ENCODE measurements at places on chromosomes 3 and 15.

DNA sequence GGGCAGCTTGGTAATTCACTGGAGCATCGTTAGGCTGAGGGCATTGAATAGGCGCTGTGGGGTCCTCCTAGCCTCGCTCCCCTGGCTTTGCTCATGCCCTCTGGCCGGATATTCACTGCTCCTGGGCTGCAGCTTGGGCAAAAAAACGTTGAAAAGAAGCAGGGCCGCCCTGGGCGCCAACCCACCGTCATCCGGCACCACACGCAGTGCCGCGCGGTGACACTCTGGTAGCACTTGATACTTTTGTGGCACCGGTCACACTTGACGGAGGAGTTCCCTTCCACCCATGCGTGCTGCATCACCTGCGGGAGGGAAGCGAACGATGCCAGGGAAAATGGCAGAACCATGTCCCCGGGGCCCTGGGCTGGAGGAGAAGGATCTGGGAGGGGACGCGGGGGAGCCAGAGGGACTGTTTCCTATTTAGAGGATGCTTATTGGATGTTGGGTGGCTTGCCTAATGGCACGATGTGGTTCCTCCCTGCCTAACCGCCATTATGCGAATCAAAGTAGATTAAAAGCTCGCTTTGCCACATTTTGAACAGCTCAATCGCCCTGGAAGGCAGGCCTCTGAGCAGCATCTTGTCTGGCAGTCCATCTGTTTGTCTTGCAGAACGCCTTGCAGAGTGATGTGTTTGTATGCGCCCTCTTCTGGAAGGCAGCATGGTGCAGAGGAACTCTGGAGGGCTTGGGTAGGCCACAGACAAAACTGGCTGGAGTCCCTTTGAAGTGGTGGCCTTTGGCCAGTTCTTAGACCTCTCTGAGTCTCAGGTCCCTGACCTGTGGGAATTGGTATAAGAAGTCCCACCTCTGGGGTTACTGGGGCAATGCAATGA, 93.2 kb downstream of the DGKG start:
- no peak for DNase-seq

- DNase-seq = no peak
These were observed 300.4 kb downstream of the RBMS3 start for GRCh38 chr3:29581311-29581710.

GRCh38 chr15:27622371-27622770, 476.7 kb downstream of the OCA2 start:
- no peak for DNase-seq

- DNase-seq = no peak
These were observed 7.6 kb upstream of the ISL2 start for GRCh38 chr15:76328958-76329357.

DNA sequence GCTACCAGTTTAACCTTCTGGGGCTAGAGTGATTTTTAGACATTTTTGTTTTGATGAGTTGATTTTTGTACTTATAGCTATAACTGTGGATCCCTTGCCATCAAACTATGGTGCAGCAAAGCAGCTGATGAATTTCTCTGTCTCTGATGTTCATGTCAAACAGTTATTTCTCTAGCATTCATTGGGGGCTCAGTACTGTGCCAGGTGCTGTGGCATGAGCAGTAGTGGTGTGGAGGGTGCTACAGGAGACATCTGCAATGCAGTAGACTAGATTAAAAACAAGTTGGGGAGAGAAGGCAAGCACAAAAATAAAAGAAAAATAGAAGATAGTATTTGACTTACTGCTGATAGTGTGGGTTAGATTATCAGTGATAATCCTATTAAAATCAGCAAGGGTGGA, 95.3 kb downstream of the AKAP13 start:
- DNase-seq = no peak

DNA sequence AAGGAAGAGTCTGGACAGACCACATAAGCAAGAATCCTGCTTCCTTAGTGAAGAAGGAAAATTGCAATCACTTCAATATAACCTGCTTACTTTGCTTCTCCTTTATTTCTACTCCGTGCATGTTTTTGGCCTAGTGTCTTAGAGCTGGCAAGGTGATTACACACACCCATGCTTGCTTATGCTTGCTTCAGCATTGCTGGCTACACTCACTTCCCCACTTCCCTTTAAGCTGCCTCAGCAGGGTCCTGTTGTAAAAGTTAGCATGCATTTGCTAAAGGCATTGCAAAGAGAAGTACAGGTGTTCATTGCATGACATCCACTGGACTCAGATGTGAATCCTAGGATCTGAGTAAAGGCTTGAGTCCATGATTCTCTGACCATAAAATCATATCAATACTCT, 47.5 kb upstream of the STT3B start:
- DNase-seq = no peak

DNA sequence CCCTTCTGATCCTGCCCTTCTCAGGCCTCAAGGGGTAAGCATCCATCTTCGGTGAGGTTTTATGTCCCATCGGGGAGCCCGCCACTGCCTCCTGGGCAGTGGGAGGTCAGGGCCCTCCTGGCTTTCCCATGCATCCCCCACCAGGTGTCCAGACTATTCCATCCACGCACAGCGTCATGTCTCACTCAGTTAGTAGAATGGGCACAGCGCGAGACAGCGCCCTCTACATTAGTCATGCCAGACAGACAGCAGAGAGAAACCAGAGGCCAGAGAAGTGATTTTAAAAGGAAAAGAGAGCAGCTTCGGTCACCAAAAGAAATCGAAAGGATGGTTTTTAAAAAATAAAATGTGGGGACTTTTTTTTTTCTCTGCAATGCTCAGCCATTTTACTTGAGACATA, 49.8 kb downstream of the ZDHHC3 start:
- no peak for DNase-seq

DNA sequence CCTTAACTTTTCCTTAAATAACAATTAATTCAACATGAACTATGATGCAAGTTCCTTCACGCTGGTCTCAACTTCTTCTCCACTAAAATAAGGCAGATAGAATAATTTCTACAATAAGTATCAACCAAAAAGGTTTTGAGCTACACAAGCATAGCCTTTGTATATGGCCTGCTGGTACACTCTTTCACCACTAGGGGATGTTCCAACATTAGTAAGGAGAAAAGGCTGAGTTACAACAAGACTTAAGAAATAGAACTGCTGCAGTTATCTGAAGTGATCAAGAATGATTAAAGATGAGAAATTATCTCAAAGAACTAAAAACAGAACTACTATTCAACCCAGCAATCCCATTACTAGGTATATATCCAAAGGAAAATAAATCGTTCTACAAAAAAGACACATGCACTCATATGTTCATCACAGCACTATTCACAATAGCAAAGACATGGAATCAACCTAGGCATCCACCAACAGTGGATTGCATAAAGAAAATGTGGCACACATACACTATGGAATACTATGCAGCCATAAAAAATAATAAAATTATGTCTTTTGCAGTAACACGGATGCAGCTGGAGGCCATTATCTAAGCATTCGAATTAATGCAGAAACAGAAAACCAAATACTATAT, 14.4 kb downstream of the ATP13A3 start:
- DNase-seq = no peak

DNA sequence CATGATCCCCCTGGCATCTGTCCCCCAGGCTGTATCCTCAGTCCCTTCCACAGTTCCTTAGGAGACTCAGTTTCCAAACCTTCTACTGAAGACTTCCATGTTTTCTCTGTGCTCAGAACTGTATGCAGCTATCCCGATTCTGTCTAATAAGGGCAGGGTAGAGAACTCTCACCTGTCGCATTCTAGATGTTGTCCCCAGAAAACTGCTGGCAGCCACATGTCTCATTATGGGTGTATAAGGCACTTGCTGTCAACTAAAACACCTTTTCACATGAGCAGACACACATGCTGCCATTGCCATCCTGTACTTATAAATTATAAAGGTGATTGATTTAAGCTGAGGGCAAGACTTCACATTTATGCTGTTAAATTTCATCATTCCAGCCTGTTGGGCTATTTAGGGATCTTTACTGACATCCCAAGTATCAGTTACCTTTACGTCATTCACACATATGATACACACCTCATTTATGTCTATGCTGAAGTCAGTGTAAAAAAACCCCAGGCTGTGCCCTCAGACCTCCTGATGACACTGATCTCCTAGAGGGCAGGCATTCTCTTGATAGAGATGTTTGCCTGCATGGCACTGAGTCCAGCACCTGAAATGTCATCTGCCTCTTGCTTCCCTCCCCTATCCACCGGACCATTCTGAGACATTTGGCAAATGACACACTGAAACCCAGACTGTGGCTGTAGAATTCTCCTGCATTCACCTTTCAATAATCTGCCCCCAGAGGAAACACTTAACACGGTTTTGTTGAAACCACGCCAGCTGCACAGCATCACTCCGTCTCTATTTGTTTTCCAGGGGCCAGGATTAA, 35.8 kb downstream of the BTD start:
- no peak for DNase-seq

DNA sequence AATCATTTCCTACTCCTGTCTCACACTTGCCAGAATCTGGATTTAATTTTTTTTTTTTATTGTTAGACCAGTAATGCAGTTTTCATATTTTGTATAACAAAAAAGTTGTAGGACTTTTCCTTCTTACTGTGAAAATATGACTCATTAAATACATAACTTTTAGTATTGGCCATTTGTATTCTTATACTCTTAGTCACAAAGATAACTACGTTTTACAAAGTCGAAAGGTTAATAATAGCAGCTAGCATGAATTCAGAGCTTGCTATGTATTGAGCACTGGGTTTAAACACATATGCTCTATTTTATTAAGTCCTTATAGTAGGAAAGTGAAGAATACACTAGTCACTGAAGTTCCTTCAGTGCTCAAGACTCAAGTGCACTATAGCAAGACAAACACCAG, 43.1 kb downstream of the LRRN1 start:
- no peak for DNase-seq

DNA sequence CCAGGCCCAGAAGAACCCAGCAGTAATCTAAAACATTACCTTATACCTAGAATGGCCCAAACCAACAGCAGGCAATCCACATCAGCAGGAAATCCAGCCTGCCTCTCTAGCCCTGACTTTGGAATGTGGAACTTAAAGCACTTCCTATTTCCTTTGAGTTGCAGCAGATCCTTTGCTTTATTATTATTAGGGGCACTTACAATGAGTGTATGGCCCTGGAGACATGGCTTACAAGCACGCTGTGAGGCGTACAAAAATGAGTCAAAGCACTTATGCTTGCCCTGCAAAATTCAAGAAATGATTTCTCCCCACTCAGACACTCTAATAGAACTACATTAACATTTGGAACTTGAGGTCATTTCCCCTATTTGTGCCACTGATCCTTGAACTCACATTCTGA, 9.5 kb upstream of the KNSTRN start:
- no peak for DNase-seq

- no peak for DNase-seq
These were observed 293.5 kb upstream of the SOX2 start for GRCh38 chr3:181418233-181418632.

DNA sequence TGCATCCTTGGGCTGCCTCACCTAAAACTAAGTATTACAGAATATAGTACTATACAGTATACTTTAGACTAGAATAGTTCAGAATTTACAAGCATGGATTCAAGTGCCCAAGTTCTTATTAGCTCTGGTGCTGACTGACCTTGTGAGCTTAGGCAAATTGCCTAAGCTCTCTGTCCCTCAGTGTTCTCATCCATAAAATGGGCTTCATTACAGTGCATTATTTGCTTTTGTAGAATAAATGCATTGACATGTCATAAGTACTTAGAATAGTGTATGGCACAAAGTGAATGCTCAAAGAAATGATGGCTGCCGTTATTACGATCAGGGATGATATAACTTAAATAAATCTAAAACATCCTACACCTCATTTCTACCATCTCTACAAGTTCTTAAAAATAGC, 269.7 kb downstream of the FOXP1 start:
- DNase-seq = no peak

DNA sequence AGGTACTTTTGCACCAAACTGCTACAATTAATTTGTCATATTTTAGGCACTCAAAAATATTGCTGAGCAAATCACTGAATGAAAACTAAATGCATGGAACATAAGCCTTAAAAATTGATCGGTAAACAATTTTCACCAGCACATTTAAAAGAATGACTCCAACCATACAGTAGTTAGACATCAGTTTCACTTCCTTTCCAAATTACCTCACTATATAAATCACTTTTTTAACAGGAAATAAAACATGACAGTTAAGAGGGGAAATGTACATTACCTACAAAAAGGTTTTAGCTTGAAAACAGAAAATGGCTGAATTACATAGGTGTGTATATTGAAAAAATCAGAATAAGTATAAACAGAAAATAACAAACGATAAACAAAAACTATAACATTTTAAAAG, 108.4 kb downstream of the SERPINI1 start:
- DNase-seq = no peak

- DNase-seq = no peak
These were observed 42.3 kb downstream of the SATB1 start for GRCh38 chr3:18382760-18383369.

- DNase-seq = no peak
These were observed 123.8 kb upstream of the GOLIM4 start for GRCh38 chr3:168219530-168219929.

- DNase-seq = no peak
These were observed 169.2 kb upstream of the ADAMTS9 start for GRCh38 chr3:64856977-64857516.

DNA sequence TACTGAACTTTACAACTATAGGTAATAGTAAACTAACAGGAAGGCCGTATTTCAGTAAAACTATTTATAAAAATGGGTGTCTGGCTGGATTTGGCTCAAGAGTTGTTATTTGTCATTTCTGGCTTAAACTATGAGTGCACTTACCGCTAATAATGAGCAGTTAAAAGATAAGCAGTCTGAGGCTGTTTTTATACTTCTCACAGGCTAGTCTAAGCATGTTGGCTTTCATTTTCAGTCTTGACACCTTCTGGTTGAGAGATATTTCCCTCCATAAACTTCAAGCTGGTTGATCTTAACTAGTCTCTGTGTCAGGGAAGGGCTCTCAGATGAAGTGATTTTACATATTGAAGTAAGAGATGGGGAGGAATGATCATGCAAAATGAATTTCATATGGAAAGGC, 96.1 kb downstream of the RSRC1 start:
- no peak for DNase-seq

GRCh38 chr15:90907051-90907660, 4.1 kb downstream of the MAN2A2 start:
- no peak for DNase-seq

DNA sequence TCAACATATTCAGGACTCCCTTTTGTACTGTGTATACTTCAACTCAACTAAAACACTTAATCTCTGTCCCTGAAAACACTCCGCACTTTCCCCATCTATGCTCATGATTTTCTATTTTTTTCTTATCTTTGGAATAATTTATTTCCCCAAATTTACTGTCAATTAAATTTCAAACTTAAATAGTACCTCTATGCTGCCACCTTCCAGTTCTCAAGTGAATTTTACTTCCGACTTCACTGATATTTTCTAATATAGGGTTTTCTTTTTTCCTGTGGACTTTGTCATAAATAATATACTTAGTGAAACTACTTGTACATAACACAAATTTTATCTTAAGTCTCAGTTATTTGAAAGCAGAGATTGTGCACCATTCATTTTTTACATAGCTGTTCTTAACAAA, 1303.3 kb downstream of the OTOL1 start:
- no peak for DNase-seq

DNA sequence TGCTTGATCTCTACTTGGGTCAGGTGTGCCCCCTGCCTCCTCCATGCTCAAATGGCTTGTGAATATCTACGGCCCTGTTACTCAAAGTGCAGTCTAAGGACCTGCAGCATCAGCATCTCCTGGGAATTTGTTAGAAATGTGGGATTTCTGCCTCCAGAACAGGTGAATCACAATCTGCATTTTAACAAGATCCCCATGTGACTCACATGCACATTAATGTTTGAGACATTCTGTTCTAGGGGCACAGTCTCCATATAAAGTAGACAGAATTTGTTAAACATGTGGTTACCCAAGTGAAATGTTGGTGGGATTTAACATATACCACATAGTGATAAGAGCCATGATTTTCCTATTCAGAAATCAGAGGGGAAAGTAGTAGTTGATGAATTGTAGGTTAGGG, 256.2 kb downstream of the NR1D2 start:
- DNase-seq = no peak
